ENCODE measurements at places on chromosomes 2 and 18. TPM values are rescaled to one million over a fixed set of nuclear protein-coding genes. Genes with fewer than 3 reads are reported as not detected.

Gene CTAGE1
- total RNA-seq: not detected

Gene MBOAT2
- total RNA-seq: 0.93 TPM

Gene DDX18
- total RNA-seq: 146 TPM

Gene FEV
- total RNA-seq: not detected

Gene VIL1
- not detected for total RNA-seq

Gene CD28
- 44.6 TPM for total RNA-seq

Gene ALPP
- not detected for total RNA-seq

Gene NCKAP1
- 1.7 TPM for total RNA-seq

Gene LAMA1
- not detected for total RNA-seq

Gene ERFE
- 10.2 TPM for total RNA-seq

Gene CAPN13
- total RNA-seq: not detected

Gene DSC2
- not detected for total RNA-seq

Gene LRRTM4
- total RNA-seq: not detected

Gene SNRNP27
- total RNA-seq: 82.4 TPM

Gene CXCR1
- total RNA-seq: not detected

Gene ANKAR
- 3.0 TPM for total RNA-seq

Gene LRRTM1
- total RNA-seq: not detected

Gene FBXO15
- total RNA-seq: 1.2 TPM

Gene REEP1
- not detected for total RNA-seq

Gene LINC00305
- not detected for total RNA-seq

Gene STK25
- total RNA-seq: 135 TPM

Gene TMEM247
- total RNA-seq: not detected

Gene ARL4C
- 18.9 TPM for total RNA-seq

Gene KCNS3
- total RNA-seq: not detected

Gene CAVIN2
- total RNA-seq: not detected

Gene KRTCAP3
- 6.9 TPM for total RNA-seq

Gene RESP18
- not detected for total RNA-seq

Gene TAF4B
- total RNA-seq: 54.6 TPM

Gene CDH20
- total RNA-seq: not detected

Gene RIT2
- not detected for total RNA-seq

Gene SIGLEC15
- total RNA-seq: not detected

Gene MAL
- total RNA-seq: not detected

Gene DYNAP
- total RNA-seq: not detected

Gene NEDD4L
- 3.6 TPM for total RNA-seq

Gene FAM237A
- total RNA-seq: not detected

Gene ITGB6
- total RNA-seq: not detected

Gene KYNU
- total RNA-seq: 0.27 TPM

Gene ANO7
- total RNA-seq: 0.46 TPM

Gene CTLA4
- total RNA-seq: not detected

Gene SERPINB3
- not detected for total RNA-seq

Gene PCBP1
- 423 TPM for total RNA-seq

Gene UGT1A4
- not detected for total RNA-seq

Gene ALK
- not detected for total RNA-seq

Gene ALPI
- total RNA-seq: not detected

Gene UGT1A6
- not detected for total RNA-seq

Gene C1QL2
- total RNA-seq: not detected

Gene ZBTB14
- 33.9 TPM for total RNA-seq

Gene FAP
- total RNA-seq: not detected

Gene FN1
- total RNA-seq: 1.3 TPM

Gene GREB1
- total RNA-seq: 7.3 TPM

Gene DPYSL5
- total RNA-seq: not detected

Gene ASIC4
- total RNA-seq: 0.96 TPM

Gene GALR1
- not detected for total RNA-seq

Gene INHA
- total RNA-seq: not detected
